Muscle of leg (tissue), 16 donors: ENCODE measurements at places on chromosomes 11 and 22. TPM values are rescaled to one million over a fixed set of nuclear protein-coding genes. Genes with fewer than 3 reads are reported as not detected.

DNA sequence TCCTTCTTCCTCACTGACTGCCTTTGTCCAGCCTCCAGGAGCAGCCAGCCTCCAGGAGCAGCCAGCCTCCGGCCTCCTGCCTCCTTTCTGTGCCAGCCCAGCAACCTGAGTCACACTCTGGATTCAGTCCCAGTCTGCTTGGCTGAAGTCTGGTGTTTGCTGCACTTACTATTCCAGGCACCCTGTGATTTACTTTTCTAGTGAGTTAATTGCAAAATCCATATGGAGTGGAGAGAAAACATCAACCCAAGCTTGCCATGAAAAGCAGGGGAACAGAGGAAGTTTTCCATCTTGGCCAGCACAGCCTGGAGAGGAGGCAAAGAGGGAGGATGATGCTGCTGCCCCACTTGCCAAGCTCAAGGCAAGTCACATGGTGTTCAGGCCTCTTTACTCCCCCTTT, 400.5 kb downstream of the TENM4 start:
- DNase-seq = no peak

DNA sequence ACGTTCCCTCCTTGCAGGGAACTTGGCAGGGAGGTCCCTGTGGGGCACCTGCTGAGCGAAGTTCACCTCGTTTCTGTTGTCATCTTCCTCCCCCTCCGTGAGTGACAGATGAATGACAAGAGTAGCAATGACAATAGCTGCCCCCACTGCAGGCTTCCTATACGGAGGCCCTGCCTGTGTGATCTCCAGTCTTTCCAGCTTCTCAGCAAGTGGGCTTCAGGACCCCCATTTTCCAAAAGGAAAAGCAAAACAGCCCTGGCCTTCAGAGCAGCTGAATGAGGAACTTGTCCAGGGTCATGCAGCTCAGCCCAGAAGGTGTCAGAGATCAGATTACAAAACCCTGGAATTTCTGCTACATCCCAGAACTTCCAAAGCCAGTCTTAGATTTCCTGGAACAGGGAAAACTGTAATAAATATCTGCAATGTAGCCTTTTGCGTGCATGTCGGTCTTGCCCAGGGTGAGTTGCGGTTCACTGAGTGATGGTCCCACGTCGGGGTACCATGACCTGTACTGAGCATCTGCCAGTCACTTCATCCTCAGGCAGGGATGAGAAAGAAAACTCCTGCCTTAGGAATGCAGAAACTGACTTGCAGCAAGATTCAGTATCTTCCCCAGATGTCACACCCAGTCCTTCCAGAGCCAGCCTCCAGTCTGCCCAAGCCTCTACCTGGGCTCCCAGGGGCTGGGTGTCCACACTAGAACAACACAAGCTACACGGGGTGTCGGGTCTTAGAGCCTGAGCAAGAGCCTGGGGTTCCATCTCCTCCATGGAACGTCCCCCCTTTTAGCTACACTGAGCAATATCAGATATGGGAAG, 1457.0 kb downstream of the BRD1 start:
- DNase-seq = no peak

The GDPD4 gene
- 0.67 TPM for polyA plus RNA-seq

The STK33 gene
- polyA plus RNA-seq = 5.8 TPM

- DNase-seq = no peak
Measured at GRCh38 chr11:122198291-122198983, 82.4 kb upstream of the BLID start.

The TEX12 gene
- polyA plus RNA-seq = 0.14 TPM

GRCh38 chr11:134432776-134433175, 20.7 kb upstream of the B3GAT1 start:
- DNase-seq = no peak

- peak; percentile 54 for DNase-seq
Measured at GRCh38 chr22:17724678-17725499, 49.4 kb downstream of the BID start.

The KRTAP5-9 gene
- polyA plus RNA-seq = 0.16 TPM
